Activated T-cell treated with anti-CD3 and anti-CD28 coated beads, Interleukin-2, amount 50 U/mL, for 24 hours (primary cell): ENCODE measurements at places on chromosomes 7 and 10.

GRCh38 chr7:148711191-148712102 is 12.7 kb downstream of the CUL1 start:
- no peak for DNase-seq

DNA sequence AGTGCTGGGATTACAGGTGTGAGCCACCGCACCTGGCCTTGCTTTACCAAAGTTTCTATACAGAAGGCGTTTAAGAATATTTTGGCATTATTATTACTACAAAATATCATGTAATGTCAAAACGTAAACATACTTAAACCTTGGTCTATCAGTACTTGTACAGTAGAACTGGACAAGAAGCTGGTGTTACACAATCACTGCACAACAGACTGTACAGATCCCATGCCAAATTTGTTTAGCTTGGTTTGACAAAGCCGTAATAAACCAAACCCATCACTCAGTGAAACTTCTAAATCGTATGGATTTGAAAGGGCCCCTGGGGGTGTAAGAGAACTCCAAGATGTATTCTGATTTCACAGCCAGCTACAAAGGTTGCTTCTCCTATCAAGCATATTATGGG is 51.8 kb upstream of the RHEB start:
- no peak for DNase-seq

GRCh38 chr10:44571701-44572100 is 186.8 kb upstream of the CXCL12 start:
- no peak for DNase-seq

- no peak for DNase-seq
Measured at GRCh38 chr7:134114992-134115391, 12.1 kb upstream of the LRGUK start.

DNA sequence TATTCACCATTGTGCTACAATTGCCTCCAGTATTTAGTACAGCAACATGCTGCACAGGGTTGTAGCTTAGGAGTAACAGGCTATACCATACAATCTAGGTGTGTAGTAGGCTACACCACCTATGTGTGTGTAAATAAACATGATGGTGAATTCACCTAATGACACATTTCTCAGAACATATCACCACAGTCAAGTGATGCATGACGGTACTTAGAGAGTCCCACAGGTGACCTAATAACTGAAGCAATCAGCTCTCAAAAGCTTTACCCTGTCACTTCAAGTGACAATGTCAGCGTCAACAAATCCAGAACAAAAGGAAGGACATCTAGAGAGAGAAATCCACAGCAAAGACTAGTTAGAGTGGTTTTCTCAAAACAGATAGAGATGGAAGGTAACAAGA is 38.8 kb downstream of the CCNJ start:
- DNase-seq, result no peak

- no peak for DNase-seq
Measured at GRCh38 chr7:44767912-44768627, 19.4 kb downstream of the ZMIZ2 start.

DNA sequence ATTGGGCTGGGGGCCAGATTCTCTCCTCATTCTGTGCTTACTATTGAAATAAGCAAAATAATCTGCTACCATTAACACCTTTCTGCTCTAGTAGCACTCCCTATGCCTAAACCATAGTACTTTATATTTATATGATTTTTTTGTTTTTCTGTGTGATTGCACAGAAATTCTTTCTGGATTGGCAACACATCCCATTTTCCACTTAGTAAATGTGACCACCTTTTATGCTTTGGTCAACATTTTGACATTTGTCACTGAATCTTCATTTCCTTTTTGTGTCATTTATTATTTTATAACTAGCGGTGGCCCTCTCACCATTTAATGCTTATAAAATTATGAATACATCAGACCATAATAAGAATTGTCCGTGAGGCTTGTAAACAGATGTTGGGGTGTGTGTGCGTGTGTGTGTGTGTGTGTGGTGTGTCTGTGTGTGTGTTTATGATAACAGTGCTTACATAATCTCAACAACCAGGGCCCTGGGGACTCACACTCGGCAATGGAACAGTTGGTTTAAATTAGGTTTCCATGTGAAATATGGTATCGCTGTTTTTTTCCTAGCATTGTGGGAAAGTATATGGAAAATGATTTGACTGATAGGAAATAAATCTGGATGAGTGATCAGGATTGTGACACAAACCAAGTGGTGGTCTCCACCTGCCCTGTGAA is 138.9 kb downstream of the NOC3L start:
- DNase-seq, result no peak

- DNase-seq, result no peak
Measured at GRCh38 chr10:22158426-22158825, 59.4 kb downstream of the EBLN1 start.

GRCh38 chr7:15856311-15856710 is 169.8 kb upstream of the MEOX2 start:
- no peak for DNase-seq

DNA sequence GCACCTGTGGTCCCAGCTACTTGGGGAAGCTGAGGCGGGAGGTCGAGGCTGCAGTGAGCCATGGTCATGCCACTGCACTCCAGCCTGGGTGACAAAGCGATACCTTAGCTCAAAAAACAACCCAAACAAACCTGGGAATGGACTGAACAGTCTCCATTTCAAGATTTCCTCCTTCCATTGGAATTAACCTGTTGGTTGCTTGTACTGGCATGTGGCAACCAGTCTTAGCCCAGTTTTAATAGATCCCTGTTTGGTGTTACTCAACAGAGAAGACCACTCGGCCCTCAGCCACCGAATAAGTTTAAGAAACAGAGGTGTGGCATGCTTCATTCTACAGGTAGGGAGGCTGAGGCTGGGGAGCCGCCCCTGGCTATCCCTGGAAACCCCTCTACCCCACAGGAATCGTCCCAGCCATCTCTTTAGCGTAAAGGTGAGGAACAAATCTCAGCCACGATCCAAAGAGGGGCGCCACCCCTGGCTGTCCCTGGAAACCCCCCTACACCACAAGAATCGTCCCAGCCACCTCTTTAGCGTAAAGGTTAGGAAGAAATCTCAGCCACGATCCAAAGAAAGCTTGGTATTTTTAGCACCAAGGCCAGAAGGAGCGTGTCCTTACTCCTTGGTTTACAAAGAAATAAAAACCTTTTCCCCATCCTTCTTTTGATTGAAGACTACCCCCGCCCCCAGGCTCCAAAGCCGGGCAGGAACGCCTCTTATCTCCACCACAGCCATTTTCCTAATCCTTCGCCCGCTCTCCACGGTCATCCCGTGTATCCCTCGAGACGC is 861 bp upstream of the TSPAN14 start:
- DNase-seq, result no peak

DNA sequence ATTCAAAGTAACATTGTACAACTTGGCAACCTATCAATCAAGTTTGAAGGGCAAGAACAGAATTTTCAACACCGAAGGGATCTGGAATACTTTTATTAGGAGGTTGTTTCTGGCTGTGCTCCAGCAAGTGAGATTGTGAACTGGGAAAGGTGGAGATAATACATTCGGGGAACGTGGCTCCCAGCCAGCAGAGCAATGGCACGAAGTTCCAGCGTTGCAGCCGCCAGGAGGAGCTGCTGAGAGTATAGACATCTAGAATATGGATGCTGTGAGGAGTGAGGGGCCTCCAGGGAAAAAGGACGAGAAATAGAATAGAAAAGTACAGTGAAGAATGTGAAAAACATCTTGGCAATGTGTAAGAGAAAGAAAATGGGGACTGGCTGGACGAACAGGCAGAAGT is 69.5 kb downstream of the TCERG1L start:
- DNase-seq, result no peak

DNA sequence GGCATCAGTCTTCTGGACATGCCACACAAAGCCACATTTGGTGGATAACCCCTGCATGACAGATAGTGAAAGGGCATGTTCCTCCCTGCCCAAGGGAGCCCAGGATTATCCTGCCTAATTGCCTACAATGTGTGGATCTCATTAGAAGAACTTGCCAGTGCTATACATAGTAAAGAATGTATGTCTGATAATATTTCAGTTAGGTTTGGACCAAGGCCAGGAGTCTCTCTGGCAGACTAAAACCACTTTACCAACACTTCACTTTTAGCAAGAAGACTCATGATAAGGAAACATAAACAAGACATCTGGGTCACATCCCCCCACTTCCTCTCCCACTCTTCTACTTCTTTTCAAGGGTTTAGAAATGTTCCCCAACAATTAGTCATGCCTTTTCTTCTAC is 196.7 kb downstream of the MTERF1 start:
- DNase-seq, result no peak

GRCh38 chr10:95290461-95291364 is at the start of gene PDLIM1:
PDLIM1 (minus strand) TSS chr10:95291003; CDS start chr10:95290915, 88 bp downstream.
- DNase-seq, result peak; percentile 50

DNA sequence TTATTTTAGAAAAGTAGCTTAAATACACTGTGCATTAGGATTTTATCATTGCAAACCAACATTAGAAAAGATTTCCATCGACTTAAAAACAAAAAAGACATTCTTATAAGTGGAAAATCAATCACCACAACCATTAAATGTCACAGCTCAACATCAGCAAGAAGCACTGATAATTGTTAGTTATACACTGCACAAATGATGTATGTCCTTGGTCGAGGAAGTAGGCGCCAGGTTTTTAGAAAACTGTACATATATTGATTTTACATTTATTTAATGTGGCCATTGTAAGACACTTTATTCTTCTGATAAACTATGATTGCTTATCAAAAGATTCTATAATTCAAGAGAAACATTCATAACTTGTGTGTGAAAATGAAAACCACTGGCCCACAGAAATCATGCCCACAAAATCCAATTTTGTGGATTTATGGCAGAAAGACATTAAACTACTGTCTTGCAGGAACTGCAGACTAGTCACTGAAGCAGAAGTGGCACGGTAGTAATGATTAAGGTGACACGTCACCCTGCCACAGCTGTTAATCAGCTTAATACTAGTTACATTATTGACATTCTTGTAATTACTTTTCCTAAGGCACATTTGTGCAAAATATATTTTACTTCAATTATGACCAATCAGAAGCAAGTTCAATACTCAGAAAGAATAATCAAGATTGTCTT is 79.4 kb downstream of the VPS41 start:
- no peak for DNase-seq

DNA sequence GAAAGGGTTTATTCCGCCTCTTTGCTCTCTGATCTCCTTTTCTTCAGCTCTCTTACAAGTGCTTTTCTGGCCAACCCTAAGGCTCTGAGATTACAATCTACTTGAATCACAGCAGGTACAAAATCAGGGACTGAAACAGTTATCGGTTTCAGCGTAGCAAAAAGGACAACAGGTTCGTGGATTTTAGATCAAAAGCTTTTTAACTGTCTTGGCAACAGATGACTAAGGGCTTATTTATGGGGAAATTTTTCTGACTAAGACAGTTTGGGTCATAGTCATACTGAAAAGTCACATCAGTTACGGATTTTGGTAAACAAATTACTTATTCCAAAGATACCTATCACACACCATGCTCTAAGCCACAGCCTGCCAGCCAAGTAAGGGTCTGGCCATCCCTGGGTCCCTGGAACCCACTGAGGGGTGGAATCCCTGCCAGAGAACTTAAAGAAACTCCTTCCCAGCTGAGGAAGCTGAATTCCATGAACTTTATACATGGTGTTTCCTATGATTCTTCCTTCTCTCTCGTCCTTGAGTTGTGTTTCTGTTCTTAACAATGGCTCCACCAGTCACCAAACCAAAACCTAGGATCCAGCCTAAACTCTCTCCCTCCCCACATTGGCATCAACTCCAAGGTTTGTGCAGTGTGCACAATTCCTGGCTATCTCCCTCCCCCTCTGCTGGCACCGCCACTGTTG is 169.3 kb downstream of the FAM107B start:
- DNase-seq, result no peak

GRCh38 chr7:108973075-108973474 is 403.4 kb downstream of the DNAJB9 start:
- no peak for DNase-seq

- DNase-seq, result no peak
Measured at GRCh38 chr10:110967645-110968044, 48.2 kb downstream of the SHOC2 start.

- no peak for DNase-seq
Measured at GRCh38 chr7:104650991-104651640, 322.7 kb downstream of the LHFPL3 start.

GRCh38 chr10:60430836-60431597 is 41.3 kb upstream of the ANK3 start:
- no peak for DNase-seq

DNA sequence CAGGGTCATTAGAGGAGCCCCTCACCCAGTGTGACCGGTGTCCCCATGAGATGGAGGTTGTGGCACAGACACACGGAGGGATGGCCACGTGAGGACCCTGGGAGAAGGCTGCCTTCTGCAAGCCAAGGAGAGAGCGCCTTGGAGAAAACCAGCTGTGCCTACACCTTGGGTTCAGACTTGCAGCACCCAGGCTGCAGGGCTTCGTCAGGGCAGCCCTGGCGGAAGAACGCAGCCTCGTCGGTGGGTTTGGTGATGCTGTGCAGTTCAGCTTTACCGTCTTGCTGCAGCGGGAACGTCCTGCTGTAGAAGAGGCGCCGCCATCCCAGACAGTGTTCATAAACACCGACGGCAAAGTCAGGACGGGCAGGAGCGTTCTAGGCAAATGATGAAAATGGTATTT is 89.3 kb downstream of the MGMT start:
- DNase-seq, result no peak

DNA sequence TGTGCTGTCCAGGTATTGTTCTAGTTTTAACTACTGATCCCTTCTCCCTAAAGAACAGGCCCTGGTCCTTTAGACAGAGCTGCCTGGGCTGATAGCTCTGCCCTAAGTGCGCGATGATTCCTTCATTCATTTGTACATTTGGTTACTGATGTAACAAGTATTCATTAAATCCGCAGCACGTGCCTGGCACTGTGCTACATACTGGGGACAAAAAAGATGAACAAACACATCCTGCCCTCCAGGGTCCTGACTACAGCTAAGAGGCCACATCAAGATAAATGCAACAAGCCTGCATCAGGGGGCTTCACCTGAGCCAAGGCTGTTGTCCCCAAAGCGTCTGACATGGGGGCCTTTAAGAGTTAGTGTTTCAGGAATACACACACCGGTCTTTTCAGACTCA is 99.0 kb upstream of the PODXL start:
- DNase-seq, result no peak

DNA sequence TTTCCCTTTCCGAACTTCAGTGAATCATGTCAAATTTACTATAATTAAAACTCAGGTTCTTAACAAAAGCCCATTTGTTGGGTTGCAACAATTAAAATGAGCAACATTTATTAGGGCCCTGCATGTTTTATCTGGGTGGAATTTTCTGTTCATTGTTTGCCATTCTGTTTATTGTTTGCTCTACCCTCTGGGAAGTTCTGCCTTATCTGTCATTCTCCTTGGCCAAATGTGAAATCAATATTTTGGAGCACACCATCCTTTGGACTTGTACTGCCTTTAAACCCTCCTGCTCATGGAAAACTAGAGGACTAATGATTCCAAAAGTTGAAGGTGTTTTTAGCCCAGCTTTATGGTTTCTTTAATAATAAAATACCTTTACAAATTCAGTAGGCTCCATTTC is 134.5 kb upstream of the KCND2 start:
- no peak for DNase-seq

GRCh38 chr10:38102880-38103279 is 8.7 kb downstream of the ZNF37A start:
- no peak for DNase-seq

- no peak for DNase-seq
Measured at GRCh38 chr7:82044497-82045080, 274.7 kb upstream of the HGF start.
